ELR (cell line): ENCODE measurements at places on chromosomes 5 and 9.
A peak's percentile ranks its signal among the peaks of the same experiment; 100 is the strongest.

DNA sequence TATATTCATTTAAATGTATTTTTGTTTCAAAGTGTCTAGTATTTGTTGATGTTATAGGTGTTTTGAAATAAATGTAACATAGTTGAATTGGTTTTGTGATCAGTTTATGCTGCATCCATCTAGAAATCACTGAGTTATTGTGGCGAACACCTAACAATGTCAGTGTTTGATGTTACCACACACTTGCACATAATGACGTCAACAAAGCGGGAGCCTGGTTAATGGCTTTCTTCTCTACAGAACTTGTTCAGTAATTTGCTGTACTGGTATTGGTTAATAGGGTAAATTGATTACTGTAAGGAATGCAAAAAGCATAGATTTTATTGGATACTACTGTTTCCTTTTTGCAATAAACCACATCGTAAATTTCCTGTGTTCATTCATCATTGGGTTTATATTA, 133.0 kb downstream of the ATG10 start:
- no peak for DNase-seq

DNA sequence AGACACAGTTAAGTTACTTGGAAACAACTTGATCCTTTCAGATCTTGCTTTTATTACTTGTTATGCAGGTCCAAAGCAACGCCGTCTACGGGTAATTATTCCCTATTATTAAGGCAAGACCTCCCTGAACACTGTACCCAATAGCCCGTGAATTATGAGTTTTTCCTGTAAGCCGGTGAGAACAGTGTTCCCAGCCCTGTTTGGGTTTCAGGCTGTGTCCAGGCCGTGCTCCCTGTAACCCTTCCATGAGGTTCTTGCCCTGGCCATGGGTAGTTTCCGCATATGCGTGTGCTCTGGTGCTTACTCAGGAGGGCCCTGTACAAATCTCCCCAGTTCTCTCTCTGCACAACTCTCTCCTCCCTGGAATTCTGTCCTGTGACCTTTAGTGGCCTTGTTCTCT, 65.6 kb upstream of the CNOT6 start:
- DNase-seq: no peak

DNA sequence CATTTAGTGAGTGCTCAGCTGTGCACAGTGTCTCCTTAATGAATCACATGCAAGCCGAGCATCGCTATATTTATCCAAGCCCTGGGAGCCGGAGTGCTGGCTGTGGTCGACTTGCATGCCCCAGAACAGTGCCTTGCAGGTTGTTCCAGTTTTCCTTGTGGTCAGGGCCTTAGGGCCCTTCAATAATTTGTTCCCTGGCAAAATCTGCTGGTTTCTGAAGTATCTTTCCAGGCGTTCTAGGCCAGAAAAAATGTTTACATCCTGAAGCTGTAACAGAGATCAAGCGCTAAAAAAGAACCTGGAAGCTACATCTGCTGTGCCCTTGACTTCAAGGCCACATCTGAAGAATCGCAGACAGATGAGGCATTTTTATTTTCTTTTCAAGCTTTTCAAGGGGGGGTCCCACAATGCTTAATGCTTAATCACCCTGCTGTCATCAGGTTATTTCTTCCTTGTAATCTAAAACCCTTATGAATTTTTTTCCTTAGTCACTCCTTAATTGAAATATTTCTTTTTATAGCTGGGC, 105.8 kb downstream of the DOCK2 start:
- peak; percentile 83 for DNase-seq

DNA sequence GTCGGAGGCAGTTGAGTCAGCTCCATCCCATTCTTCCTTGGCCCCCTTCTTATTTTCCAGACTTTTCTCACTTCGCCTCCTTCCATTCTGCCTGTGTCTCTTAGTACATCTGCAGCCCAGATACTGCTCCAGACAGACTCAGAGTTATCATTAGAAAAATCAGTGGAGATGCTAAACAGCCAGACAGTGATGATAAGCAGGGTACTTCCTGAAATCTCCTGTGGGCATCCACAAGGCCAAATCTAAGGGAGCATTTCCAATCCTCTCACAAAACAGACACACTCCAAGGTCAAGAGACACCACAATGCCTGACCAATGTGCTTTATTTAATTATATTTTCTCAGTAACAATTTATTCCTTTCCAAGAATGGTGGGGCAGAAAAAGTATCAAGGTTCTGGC, 14.5 kb upstream of the RLN1 start:
- DNase-seq: no peak

- no peak for DNase-seq
Observed at GRCh38 chr5:38800515-38800914, 45.3 kb upstream of the OSMR start.

GRCh38 chr9:17025281-17025680, 109.6 kb upstream of the CNTLN start:
- no peak for DNase-seq

DNA sequence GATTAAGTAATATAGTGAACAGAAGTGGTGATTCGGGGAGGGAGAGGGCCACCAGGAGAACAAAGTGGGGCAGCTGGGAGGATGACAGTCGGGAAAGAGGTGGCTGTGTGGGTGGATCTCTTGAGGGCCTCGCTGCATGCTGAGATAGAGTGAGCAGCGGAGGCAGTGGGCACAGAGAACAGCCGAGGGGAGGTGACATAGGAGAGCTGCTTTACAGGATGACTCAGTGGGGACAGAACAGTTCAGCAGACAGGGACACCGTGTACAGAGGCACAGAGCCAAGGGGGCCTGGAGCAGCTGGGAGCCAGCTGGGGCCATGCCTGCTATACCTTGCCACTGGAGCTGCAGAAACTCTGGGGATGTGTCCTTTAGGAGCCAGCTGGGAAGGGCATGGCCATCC, 273.9 kb downstream of the GADD45G start:
- no peak for DNase-seq

DNA sequence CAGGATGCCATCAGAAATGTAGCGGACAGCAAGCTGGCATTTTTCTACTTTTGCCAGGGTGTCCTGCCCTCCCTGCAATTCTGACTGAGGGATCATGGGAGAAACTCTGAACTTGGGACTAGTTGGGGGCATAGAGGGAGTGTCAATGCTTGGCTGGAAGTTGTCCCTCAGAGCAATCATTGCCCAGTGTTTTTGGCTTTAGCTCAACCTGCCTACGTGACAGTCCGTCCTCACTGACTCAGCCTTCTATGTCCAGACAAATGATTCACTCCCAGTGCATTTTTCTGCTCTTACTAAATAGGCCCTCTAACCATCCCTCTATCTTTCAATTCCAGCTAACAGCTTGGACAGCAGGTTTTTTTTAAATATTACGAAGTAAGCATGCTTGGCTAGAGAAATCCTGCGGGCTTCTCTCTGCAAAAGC, 627.4 kb downstream of the TLR4 start:
- peak; percentile 65 for DNase-seq

- DNase-seq: no peak
Observed at GRCh38 chr9:23615569-23615968, 210.5 kb downstream of the ELAVL2 start.

GRCh38 chr5:17308326-17309065, 91.1 kb downstream of the BASP1 start:
- peak; percentile 38 for DNase-seq

DNA sequence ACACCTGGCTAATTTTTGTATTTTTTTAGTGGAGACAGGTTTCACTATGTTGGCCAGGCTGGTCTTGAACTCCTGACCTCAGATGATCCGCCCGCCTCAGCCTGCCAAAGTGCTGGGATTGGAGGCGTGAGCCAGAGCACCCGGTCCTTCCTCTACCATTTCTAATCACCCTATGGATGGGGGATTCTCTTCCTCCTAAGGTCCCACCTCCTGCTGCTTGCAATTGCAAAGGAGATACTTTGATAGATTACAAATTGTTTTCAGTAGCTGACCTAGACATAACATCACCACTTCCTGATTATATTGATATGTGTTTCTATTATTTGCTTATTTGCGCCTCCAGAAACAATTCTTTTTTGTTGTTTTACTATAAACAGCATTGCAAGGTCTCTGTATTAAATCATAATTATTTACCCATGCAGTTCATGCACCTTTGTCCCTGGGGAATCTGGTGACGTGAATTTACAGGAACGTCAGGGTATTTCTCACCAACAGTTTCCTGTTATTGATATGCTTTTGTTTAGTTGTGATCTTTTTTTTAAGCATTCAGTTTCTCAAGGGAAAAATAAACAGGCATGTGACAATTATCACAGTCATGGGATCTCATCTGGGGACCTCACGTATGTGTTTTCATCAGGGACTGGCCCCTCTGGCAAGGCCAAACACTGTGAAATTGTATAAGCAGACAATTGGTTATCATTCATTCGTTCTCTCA, 43.2 kb downstream of the ESM1 start:
- no peak for DNase-seq

DNA sequence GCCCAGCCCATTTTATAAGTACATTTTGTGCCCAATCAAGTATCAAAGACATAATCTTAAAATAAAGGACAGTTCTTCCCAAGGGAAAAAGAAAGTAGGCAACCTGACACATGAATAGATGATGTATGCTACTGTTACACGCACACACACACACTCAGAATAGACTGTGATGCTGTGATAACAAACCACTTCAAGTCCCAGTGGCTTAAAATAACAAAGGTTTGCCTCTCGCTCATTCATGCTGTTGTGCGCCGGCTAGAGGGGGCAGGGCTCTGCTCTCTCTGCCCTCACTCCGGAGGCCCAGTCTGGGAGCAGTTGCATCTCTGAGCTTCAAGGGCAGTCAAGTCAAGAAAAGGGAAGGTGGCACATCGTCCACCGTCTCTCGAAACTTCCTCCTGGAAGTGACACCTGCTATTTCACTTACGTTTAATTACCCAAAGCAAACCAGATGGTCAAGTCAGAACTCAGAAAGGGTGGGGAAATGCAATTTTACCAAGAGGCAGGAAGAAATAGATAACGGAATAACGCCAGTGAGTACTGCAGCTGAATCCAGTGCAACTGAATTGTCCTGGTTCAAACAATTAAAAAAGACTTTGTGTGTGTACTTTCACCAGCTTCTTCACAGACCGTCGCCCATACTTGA, 43.3 kb downstream of the ANKRD33B start:
- DNase-seq: no peak

DNA sequence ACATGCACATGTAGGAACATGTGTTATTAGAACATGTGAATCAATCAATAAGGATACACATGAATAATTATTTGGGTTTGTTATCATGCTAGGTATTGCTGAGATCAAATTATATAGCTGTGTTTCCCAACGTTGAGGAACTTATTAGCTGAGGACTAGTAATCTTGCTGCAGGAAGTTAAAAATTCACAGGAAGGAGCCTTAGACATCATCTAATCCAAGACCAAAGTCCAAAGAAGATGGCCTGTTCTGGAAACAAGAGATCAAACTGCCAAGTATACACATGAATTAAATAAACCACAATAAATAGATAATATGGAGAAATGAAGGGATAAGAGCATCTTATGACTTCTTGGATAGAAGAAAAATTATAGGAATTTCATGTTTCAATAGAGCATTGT, 19.9 kb downstream of the POU5F2 start:
- DNase-seq: no peak

DNA sequence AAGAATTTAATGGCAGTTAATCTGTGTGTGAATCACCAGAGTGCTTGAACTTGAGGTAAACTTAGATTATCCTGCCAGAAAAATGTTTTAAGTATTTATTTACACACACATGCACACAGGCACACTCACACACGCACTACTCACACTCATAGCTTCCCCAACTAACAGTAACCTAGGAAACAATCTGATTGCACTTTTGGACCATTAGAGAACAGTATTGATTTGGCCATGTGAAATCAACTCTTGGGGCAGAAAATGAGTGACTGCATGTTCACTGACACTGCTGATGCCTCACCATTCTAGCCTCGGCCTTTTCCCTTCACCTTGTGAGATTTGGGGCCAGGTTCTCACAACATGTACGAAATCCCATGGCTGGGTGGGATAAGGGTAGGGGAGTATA, 64.1 kb downstream of the SLC1A3 start:
- no peak for DNase-seq

DNA sequence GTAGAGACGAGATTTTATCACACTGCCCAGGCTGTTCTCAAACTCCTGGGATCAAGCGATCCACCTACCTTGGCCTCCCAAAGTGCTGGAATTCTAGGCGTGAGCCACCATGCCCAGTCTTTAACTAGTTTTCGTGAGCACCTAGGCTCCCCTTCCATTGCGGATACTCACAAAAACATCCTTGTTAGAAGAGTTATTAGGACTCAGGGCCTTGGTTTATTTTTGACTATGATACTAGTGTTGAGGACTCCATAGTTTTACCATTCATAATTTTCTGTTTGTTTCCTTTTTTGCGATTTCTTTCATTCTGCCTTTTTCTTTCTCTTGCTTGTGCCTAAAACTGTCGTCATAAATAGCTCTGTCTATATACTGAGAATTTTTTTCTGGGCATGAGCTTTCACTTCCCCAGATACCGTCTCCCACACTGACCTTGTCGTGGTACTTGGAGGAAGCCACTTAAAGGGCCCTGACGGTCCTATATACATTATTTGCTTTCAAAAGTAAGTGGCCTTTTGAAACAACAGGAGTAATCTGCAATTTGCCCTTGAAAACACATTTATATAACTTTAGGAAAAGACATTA, 5.2 kb downstream of the F2R start:
- no peak for DNase-seq

DNA sequence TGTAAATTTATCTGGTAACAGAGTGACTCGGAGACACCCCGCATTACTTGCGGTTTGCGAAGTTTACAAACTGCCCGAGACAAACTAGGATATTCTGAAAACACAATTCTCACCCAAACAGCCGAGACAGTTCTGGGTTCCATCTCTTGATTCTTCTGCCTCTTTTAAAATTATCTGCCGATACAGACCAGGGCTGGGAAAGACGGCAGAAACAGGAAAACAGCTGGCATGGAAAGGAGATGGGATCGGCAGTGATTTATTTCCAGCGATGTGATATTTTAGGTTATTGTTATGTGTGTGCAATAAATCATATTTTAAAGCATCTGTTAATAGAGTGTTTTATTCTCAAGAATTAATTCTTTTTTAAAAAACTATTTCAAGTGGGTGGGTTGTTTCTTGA, 93.3 kb upstream of the LMX1B start:
- DNase-seq: no peak

- DNase-seq: no peak
Observed at GRCh38 chr9:12657998-12658397, 35.2 kb upstream of the TYRP1 start.

GRCh38 chr5:6496636-6497035, 48.0 kb downstream of the UBE2QL1 start:
- no peak for DNase-seq

GRCh38 chr5:143062379-143062778, 292.2 kb downstream of the ARHGAP26 start:
- DNase-seq: no peak

GRCh38 chr5:89353837-89354551, 471.0 kb upstream of the MEF2C start:
- DNase-seq: no peak

DNA sequence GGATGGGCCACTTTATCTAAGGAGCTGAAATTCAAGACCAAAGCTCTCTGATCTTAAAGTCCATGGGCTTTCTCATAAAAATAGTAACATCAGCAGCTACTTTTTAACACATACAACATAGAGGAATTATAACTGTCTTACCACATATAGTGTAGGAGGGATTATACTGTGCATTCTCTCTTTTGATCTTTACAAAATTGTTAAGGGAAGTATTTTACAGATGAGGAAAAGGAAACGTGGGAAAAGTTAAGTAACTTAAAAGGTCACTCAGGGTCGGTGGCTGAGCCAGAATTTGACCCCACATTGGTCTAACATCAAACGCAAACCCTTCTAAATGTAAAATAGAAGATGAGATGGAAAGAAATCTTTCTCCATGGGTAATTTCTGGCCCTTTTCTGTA, 38.4 kb downstream of the ZNF608 start:
- no peak for DNase-seq
